ENCODE measurements at places on chromosomes 3 and 15.

GRCh38 chr3:149145974-149146373, 16.5 kb downstream of the HPS3 start:
- DNase-seq, result no peak

DNA sequence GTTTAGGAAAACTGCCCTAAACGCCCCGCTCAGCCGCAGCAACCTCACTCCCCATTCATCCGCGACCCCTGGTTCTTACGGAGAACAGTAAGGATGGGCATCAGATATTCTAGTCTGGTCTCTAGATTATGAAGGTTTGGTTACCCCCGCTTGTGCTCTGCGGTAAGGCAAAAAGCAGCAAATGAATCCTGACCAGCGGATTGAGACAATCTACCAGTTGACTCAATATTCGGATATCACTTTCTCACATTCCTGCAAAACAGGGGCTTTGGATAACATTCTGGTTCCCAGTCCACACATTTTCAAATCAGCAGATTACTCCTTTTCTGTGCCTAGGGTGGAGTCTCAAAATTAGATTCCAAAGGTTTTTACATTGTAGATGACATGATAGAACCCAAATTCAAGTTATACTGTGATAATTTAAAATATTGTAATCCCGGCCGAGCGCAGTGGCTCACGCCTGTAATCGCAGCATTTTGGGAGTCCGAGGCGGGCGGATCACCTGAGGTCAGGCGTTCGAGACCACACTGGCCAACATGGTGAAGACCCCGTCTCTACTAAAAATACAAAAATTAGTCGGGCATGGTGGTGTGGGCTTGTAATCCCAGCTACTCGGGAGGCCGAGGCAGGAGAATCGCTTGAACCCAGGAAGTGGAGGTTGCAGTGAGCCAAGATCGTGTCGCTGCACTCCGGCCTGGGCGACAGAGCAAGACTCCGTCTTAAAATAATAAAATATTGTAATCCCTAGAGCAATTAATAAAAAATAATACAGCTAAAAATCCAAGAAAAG, 1.1 kb upstream of the CYFIP1 start:
- no peak for DNase-seq

- no peak for DNase-seq
These were observed 71.2 kb downstream of the GOLIM4 start for GRCh38 chr3:168024537-168024941.

DNA sequence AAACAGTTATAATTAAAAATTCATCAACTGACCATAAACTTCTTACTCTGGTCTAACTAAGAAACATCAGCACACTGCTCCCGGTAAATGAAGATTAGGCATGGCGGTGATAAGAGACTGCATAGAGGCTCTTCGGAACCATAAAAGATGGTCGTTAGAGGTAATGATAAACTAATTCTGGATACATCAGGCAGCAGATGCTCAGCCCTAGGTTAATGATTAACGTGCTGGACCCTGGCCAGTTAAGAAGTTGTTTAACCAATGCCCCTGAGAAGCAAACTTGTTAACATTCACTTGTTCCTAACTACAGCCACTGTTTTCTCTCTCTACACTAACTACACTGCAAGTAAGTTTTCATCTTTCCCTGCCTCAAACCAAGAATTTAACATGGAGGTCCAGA, 111.5 kb downstream of the PDZRN3 start:
- no peak for DNase-seq

DNA sequence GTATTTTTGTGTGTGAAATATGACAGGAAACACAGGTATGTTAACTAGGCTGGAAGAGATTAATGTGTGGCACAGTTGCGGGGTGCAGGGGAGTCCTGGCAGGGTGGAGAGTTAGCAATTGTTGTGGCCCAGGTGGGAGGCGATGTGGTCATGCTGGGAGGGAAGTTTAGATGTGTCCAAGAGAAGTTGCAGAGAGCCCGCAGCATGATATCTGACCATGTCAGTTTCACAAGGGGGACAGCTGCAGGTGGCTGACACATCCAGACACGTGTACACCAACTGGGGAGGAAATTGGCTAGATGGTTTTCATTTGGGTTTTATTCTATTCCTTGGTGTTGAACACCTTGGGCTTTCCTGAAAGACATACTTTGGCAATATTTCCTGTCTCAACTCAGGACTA, 172.8 kb upstream of the RGMA start:
- DNase-seq, result no peak

DNA sequence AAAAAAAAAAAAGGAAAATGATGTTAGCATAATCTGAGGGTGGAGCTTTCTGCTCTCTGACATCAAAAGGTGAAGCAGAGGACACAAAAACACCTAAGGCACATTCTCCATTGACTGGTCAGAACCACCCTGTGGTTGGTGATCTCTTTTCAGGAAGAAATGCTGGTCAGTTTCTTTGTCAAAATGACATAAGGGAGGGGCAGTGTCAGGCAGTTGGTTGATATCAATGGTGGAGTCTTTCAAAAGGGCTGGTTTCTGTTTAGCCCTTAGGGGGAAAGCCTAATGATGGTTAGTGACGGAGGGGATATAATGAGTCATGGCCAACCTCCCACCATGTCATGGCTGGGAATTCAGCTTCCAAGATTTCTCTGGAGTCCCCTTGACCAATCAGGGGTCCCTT, 185.9 kb upstream of the GBE1 start:
- DNase-seq, result no peak

DNA sequence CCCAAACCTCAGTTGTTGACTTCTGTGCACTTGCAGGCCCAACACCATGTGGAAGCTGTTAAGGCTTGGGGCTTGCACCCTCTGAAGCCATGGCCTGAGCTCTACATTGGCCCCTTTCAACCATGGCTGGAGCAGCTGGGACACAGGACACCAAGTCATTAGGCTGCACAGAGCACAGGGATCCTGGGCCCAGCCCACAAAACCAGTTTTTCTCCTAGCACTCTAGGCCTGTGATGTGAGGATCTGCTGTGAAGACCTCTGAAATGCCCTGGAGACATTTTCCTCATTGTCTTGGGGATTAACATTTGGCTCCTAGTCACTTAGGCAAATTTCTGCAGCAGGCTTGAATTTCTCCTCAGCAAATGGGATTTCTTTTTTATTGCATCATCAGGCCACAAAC, 1255.7 kb downstream of the ZPLD1 start:
- DNase-seq, result no peak

DNA sequence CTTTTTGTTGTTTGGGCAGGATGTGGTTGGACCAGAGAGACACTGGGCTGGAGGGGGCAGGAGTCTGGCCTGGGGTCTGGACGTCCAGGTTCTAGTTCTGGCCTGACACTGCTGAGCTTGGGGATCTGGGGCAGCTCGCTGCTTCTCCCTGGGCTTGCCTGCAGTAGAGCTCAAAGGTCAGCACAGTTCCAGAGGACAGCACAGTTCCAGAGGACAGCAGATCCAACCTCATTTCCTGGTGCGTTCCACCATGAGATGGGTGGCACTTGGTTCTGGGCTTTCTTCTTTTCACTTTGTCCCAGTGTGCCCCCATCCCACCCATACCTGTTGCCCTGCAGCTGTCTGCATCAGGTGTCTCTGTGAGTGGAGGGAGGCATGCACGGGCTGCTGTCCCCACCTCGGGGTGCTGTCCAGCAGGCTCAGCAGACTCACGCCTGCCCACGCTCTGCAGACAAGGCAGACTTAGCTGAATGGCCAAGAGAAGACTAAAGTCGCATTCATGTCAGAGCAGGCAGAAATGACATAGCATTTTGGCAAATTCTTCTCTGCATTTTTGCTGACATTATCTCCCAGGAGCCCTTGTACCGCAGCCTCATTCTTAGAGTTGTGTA, 16.7 kb downstream of the CACNA2D3 start:
- DNase-seq, result no peak

- DNase-seq, result no peak
These were observed 312.7 kb downstream of the ZBTB20 start for GRCh38 chr3:114834175-114834940.

DNA sequence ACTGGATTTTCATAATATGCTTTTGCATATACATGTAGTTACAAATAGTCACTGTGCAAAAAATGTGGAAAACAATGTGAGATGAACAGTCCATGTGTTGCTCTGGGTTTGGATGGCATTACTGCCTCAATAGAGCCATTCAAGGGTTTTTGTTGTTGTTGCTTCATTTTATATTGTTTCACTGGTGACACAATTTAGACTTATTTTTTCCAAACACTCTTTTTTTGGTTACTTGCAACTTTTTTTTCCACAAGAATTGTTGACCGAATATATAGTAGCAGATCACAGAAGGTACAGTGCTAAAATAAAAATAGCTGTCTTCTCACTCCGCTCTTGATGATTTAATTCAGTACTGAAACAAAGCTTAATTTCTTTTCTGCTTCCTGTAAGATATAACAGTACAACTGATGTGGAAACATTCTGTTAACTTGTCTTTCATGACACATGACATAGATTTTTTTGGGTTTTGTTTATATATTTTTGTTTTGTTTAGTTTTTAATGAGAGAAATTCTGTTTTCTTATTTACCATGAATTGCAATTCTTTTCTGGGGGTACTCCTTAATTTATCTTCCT, 618.6 kb downstream of the NAALADL2 start:
- DNase-seq, result no peak

GRCh38 chr15:81780966-81781365, 264.9 kb downstream of the MEX3B start:
- DNase-seq, result no peak

DNA sequence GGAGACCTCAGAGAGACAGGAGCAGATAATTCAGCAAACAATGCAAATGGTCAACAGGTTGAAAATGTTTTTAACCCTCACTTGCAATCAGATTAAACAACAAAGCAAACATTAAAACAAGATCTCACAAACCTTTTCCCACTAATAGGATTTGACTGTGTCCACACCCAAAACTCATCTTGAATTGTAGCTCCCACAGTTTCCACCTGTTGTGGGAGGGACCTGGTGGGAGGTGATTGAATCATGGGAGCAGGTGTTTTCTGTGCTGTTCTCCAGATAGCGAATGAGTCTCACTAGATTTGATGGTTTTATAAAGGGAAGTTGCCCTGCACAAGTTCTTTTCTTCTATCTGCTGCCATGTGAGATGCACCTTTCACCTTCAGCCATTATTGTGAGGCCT, 1.3 kb upstream of the LYSMD4 start:
- DNase-seq, result no peak

DNA sequence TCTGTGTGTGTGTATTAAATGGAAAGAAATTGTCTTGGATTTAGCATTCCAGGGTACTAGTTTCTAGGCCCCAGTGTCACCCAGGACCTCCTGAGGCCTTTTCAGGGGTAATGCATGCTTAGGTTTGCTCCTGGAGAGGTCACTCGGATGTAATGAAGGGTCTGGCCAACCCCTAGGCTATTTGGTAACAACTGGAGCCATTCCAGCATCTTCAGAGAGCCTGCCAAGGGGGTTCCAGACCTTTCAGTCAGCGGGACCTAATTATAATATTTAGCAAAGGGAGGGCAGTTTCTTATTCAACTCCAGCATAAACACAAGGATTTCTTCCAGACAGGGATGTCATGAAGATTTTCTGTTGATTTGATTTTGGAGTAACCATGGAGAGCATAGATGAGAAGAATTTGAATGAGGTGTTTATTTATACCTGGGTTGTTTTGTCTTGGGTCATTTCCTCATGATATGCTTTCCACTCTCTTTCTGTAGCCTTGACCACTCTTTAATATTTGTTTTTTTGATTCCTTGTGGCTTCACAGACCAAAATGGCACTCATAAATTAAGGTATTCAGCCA, 17.4 kb downstream of the KAT2B start:
- no peak for DNase-seq

DNA sequence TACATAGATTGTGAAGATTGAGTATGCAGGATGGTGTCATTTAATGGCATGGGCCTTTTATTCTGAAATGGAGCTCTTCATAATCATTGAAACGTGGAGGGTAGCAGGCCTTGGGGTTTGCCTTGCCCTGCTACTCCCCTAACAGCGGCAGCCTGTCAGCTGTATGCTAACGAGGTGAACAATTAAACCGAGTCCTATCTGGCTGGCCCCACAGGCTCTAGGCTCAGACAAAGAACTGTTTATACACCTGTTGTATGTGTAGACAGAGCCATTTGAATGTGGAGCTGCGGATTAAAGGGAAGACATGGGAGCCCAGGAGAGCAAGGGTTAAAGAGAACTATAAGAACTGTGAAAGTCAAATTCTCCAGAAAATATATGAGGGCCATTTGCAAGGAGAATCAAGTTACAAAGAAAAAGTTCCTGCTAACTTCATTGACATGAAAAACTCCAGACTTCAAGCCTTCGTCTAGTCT, 116.7 kb upstream of the CGNL1 start:
- DNase-seq, result no peak

DNA sequence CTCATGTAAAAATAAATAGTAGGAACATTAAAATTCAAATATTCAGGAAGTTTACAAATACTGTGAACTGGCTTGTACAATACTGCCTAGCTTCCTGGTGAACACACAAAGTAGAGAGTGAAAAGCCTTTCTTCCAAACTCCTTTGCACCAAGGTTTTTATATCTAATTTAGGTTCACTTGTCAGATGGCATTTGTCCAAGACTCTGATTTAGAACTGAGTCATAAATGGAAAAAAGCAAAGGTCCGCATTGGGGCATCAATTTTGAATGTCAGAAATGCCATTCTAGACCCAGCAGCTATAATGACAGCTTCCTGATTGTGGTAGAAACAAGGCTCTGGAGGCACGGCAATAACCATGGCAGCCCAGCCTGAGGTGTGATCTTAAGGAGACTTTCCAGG, 160.7 kb downstream of the PDE8A start:
- no peak for DNase-seq

- DNase-seq, result no peak
These were observed 8.6 kb downstream of the ANP32A start for GRCh38 chr15:68812069-68812468.

GRCh38 chr3:11832981-11833905, 13.4 kb downstream of the TAMM41 start:
- no peak for DNase-seq

DNA sequence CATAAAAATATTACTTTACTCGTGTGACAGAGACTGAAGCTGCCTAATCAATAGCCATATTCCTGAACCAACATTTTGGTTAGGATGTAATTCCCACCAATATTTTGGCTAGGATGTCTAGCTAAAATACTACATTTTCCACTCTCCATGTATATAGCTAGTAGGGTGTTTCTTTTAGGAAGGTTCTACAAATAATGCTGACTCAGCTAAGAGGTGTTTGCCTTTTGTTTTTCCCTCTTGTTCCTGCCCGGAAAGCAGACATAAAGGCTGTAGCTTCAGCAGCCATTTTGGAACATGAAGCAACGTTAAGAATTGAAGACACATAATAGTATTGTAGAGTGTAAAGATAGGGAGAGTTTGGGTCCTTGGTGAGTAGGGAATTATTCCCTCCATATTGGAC, 187.3 kb upstream of the PDZRN3 start:
- no peak for DNase-seq

GRCh38 chr15:96053781-96054428, 276.6 kb upstream of the NR2F2 start:
- DNase-seq, result no peak

- DNase-seq, result no peak
These were observed 4.5 kb downstream of the NR1I2 start for GRCh38 chr3:119786409-119786808.

- no peak for DNase-seq
These were observed 96.1 kb downstream of the MCTP2 start for GRCh38 chr15:94327356-94327936.

- DNase-seq, result no peak
These were observed 84.5 kb downstream of the TRAK1 start for GRCh38 chr3:42175386-42176240.

- DNase-seq, result no peak
These were observed 28.5 kb upstream of the RPL39L start for GRCh38 chr3:187167777-187168176.

GRCh38 chr15:57890351-57890750, 175.2 kb downstream of the ALDH1A2 start:
- DNase-seq, result no peak
